Activated CD4-positive, alpha-beta T cell treated with anti-CD3 and anti-CD28 coated beads, Interleukin-2, amount 10 ng/mL, durations not matched to agents 24 days and 14 days (primary cell): ENCODE measurements at places on chromosomes 6 and 20.

DNA sequence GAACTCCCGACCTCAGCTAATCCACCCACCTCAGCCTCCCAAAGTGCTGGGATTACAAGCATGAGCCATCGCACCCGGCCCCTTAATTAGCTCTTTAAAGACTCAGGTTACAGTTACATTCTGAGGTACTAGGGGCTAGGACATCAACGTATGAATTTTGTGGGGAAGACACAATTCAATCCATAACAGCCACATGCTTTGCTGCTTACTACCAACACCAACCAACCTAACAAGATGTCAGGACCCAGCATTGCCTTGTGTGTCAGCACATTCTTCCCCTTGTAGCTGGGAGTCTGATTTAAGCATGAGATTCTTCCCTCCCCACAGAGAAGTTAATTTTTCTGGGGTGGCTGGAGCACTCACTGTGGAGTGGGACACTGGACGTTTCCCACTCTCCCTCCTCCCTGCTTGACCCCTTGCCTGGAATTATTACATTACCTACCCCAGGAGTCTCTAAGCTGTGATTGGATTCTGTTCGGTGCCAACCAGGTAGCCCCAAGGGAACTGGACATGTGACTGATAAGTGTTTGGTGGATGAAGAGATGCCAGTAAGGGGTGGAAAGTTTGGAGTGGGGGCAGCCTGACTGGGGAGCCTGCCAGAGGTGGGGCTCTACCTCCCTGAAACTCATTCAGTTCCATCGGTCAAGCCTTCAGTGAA, 5.6 kb upstream of the PXMP4 start:
- H3K4me1 ChIP-seq, result peaks cover 3% of the 10 kb centered on the region
- H3K27me3 ChIP-seq, result no peaks in the 10 kb centered on the region
- DNase-seq, result no peak
- H3K4me3 ChIP-seq, result no peak overlapping the region

GRCh38 chr6:158529629-158530028, 30.3 kb upstream of the TMEM181 start:
- H3K4me3 ChIP-seq, result no peak overlapping the region
- H3K27me3 ChIP-seq, result peaks cover 48% of the 10 kb centered on the region
- DNase-seq, result no peak
- no peaks in the 10 kb centered on the region for H3K4me1 ChIP-seq

- no peaks in the 10 kb centered on the region for H3K36me3 ChIP-seq
- H3K27ac ChIP-seq, result no peak overlapping the region
- no peak for DNase-seq
- no peaks in the 10 kb centered on the region for H3K4me1 ChIP-seq
These were observed 18.6 kb upstream of the ZFAND3 start for GRCh38 chr6:37800703-37801604.

GRCh38 chr6:6235786-6236185, 84.7 kb downstream of the F13A1 start:
- H3K4me3 ChIP-seq, result no peak overlapping the region
- H3K4me1 ChIP-seq, result no peaks in the 10 kb centered on the region
- no peak overlapping the region for H3K27ac ChIP-seq
- peaks cover 32% of the 10 kb centered on the region for H3K27me3 ChIP-seq

DNA sequence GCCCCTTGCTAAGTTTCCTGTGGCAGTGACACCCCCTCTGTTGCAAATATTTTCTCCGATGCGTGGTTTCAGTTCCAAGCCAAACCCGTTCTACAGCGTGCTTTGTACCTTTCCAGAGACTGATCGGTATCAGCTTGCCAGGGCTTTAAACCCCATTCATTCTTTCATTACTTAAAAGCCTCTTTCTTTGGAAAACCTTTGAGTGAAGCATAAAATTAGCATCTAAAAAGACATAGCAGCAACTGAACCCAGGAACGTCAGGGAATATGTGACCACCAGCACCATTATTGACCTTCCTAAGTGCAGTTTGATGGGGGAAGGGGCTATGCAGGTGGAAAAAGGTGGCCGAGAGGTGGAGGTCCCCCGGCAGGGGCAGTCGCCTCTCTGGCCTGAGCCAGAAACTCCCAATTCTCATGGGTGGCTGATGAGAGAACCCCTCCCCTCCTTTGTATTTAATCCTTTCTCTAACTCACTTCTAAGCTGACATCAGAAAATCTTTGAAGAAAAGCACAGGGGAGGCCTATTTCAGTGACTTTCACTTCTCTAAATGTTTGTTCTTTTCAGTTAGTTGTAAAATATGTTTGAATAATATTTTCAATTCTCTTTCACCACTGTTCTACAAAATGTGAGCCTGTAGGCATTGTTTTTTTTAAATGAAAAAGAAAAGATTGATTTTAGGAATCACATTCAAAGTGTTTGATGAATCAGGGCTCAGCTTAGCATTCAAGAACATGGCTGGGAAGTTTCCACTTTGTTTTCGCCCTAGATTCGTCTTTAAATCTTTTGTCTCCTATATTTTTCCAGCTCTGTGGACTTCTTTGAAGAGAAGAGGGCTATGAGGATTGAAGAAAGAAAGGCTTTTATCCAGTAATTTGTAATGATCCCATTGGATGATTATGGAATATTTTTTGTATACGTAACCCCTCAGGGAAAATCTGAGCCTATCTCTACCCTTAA, 89.2 kb downstream of the RSPH3 start:
- peaks cover 26% of the 10 kb centered on the region for H3K4me1 ChIP-seq
- peaks cover 3% of the 10 kb centered on the region for H3K36me3 ChIP-seq
- DNase-seq, result peak; percentile 65
- no peaks in the 10 kb centered on the region for H3K27me3 ChIP-seq
- peak overlapping the region; percentile 38 for H3K4me3 ChIP-seq

DNA sequence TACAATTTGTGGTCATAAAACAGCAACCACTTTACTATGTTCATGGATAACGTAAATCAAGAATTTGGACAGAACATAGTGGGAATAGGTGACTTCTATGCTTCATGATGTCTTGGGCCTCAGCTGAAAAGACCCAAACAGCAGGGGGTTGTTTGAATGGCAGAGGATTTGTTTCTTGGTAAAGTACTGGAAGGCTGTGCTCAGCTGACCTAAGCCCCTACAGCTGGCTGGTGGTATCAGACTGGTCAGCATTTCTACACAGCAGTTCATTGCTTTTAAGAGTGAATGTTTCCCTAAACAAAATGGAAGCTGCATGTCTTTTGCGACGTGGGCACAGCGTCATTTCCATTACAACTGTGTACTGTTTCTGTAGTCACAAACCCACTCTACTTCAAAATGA, 148.5 kb upstream of the DEFB112 start:
- H3K27me3 ChIP-seq, result no peaks in the 10 kb centered on the region
- H3K4me1 ChIP-seq, result no peaks in the 10 kb centered on the region
- no peak overlapping the region for H3K27ac ChIP-seq

GRCh38 chr20:60921022-60921622, 330.9 kb upstream of the CDH4 start:
- H3K4me1 ChIP-seq, result no peaks in the 10 kb centered on the region
- no peak overlapping the region for H3K4me3 ChIP-seq
- H3K27ac ChIP-seq, result no peak overlapping the region

- H3K4me1 ChIP-seq, result peaks cover 11% of the 10 kb centered on the region
- peaks cover 3% of the 10 kb centered on the region for H3K36me3 ChIP-seq
- DNase-seq, result no peak
- peaks cover 36% of the 10 kb centered on the region for H3K27me3 ChIP-seq
These were observed 10.5 kb downstream of the NKX2-2 start for GRCh38 chr20:21503345-21503744.

- no peaks in the 10 kb centered on the region for H3K27me3 ChIP-seq
- H3K4me3 ChIP-seq, result no peak overlapping the region
- H3K4me1 ChIP-seq, result no peaks in the 10 kb centered on the region
- DNase-seq, result no peak
- H3K36me3 ChIP-seq, result no peaks in the 10 kb centered on the region
These were observed 198.6 kb upstream of the CDH4 start for GRCh38 chr20:61053487-61053886.

DNA sequence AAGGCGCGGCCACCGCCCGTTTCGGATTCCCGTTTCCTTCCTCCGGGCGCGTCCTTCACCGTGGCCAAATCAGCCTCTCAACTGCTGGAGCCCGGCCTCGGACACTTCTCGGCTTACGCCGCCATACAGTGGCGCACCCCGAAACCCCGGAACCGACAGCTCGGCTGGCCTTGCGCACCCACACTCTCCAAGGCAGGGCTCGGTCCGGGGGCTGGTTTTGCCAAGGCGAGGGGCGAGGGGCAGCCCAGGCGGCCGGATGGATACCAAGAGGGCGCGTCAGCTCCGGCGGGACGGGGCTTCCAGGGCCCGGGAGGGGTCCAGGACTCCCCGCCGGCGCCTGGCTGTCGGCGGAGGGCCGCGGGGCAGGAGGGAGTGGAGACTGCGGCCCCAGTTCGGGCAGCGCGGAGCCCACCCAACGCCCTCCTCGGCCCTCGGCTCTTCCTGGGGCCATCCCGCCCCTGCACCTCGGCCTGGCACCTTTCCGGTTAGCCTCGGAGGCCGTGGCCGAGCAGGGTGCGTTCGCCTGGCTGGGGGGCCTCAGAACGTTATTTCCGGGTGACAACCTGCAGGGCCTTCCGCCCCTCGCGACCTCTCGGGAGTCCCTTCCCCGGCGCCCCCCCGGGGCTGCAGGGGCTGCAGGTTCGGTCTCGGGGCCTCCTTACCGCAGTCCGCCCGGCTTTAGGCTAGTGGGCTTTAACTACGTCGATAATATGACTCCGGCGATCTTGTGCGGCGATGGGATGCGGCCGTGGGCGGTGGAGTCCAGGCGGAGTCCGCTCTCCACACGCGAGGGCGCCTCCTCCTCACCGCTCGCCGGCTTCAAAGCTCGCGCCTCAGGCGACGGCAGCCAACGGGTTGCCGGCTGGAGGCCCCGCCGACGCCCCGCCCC, 697 bp upstream of the CEP43 start:
- peak overlapping the region; percentile 85 for H3K27ac ChIP-seq
- peaks cover 36% of the 10 kb centered on the region for H3K4me1 ChIP-seq
- H3K27me3 ChIP-seq, result no peaks in the 10 kb centered on the region
- peaks cover 33% of the 10 kb centered on the region for H3K36me3 ChIP-seq
